ENCODE measurements at places on chromosomes 5 and 9. TPM values are rescaled to one million over a fixed set of nuclear protein-coding genes. Genes with fewer than 3 reads are reported as not detected.
A peak's percentile ranks its signal among the peaks of the same experiment; 100 is the strongest.

GRCh38 chr5:58156361-58156760, 303.5 kb downstream of the PLK2 start:
- no peaks in the 10 kb centered on the region for H3K36me3 ChIP-seq
- H3K4me3 ChIP-seq, result no peak overlapping the region
- H3K27ac ChIP-seq, result no peak overlapping the region
- peak; percentile 32 for DNase-seq

- no peak overlapping the region for H3K27ac ChIP-seq
- no peaks in the 10 kb centered on the region for H3K27me3 ChIP-seq
Observed at GRCh38 chr5:11724940-11725339, 179.3 kb downstream of the CTNND2 start.

Gene PTGES
- 6.3 TPM for polyA plus RNA-seq

DNA sequence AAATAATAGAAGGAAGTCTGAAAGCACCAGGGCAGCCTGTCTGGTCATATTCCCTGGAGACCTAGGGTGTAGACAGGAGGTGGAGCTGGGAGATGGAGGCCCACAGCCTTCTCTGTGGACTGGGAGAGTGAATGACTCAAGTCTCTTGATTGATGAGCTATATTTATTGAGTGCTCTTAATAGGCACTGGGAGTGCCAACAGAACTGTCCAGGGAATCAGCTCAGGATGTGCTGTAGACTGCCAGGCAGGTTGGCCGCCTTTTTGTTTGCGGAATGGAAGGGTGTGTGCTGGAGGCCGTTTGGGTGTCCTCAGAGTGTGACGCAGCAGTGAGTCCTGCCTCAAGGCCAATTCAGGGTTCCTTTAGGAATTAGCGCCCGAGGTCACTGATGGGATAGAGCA, 33.4 kb upstream of the POMT1 start:
- no peaks in the 10 kb centered on the region for H3K4me1 ChIP-seq
- H3K27ac ChIP-seq, result no peak overlapping the region
- peaks cover 74% of the 10 kb centered on the region for H3K36me3 ChIP-seq
- H3K4me3 ChIP-seq, result no peak overlapping the region

Gene SAXO1
- not detected for polyA plus RNA-seq

Measured in IMR-90 (cell line).